ENCODE measurements at places on chromosomes 12 and 14.

DNA sequence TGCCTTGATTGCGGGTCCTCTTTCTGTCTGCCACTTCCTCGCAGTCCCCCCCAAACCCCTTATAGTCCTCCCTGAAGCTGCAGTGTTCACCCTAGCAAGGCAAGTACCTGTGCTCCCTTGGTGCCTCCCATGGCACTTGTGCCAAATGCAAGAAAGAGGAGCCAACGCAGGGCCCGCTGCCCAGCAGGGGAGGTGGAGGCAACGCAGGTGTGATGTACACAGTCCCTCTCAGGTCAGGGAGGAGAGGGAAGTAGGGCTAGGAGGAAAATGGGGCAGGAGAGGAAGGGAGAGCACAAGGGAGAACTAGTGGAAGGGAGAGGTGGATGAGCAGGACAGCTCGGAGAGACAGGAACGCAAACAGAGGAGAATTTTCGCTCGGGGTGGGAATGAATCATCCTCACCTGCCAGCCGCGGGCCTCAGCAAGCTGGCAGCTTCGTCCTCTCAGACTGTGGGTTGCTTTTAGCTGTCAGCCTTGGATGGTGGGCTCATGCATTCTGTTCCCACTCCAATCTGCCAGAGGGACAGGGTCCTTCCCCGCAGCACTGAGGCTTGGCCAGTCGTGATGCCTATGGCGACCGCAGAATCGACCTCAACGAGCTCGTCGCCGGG is 357.0 kb downstream of the CACNA1C start:
- no peak for DNase-seq

DNA sequence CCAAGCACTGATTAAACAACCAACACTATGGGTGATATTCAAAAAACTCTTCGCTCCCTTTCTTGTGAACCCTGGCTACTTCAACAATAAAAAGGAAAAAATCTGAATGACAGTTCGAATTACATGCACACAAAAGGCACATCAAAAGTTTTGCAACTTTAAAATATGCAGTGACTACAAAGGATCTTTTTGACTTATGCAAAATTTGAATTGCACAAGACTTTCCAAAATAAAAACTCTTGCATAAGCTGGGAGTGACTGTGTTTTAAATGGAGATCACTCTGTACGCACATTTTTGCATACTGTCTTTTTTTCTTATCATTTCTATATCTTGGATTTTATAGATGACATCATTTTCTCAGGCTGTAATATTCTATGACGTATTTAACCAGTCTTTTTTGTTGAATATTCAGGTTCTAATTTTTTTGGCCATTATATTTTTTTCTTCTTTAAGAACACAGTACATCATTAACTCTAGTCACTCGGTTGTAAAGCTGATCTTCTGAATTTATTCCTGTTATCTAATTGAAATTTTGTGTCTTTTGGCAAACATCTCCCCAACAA is 667.6 kb upstream of the TBX3 start:
- no peak for DNase-seq

DNA sequence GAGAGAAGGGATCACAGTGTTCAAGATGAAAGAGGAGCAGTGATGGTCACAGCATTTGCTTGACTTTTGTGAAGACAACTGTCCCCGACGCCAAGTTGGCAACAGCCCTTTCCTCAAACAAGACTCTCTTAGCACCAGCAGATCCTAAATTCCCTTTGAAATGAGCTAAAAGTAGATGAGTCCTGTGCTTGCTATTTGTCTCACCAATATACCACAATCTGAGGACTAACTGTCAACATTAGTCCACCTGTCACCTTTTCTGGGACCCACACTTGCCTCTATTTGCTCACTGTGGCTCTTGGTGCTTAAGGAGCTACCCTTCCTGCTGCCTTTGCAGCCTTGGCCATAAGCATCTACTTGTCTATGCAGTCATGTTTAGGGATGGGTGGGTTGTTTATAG is 47.4 kb upstream of the COL2A1 start:
- no peak for DNase-seq

GRCh38 chr12:121443911-121444841 is 44.3 kb downstream of the RNF34 start:
- DNase-seq, result no peak

- DNase-seq, result no peak
Measured at GRCh38 chr14:54177019-54177418, 219.8 kb upstream of the CDKN3 start.

DNA sequence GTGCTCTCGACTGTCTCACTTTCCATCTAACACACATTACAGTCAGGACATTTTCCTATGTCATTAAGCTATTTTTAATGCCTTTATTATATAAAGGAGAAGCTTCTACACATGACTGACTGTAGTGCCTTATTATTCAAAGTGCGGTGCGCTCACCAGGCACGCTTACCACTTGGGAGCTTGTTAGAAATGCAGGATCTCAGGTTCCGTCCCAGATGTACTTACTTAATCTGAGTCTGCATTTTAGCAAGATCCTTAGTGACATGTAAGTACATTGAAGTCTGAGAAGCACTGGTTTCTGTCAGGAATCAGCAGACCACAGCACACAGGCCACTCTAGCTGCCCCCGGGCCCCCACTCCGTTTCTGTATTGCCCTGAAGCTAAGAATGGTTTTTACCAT is 44.7 kb upstream of the MDM1 start:
- DNase-seq, result no peak

GRCh38 chr14:90578283-90578985 is 181.6 kb downstream of the CALM1 start:
- no peak for DNase-seq

GRCh38 chr14:52883658-52884057 is 67.2 kb downstream of the FERMT2 start:
- no peak for DNase-seq

- no peak for DNase-seq
Measured at GRCh38 chr12:84561351-84561750, 351.2 kb downstream of the SLC6A15 start.

- DNase-seq, result no peak
Measured at GRCh38 chr12:8648576-8649205, 13.9 kb downstream of the MFAP5 start.

DNA sequence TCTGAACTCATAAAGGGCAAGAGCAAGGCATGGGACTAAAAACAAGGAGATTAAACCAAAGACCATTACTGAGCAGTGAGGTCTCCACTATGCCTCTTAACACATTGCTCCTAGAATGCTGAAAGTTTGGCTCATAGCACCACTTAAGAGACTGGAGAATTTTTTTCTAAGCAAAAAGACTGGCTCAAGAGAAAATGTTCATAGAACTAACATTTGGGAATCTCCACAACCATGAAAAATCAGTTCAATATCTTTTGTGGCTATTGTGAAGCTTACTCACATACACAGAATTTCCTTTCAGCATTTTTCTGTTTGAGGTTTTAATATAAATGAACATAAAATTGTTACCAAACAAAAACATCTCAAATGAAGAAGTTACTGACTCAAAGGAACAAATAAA is 255.8 kb downstream of the CCDC91 start:
- no peak for DNase-seq

DNA sequence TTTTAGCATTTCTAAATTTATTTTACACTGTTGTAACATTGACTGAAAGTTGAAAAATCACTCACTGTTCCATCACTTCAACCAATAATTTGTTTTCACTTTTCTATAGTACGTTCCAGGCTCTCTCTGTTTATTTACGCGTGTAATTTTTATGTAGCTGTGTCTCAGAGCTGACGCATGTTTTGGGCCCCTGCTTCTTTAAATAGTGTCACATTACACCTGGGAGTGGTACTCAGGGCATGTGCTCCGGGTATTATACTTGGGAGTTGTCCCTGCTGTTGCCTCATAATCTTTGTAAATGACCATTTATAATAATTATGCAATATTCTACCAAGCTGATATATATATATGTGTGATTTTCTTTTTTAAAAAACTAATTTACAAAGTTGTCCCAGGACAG is 132.8 kb upstream of the CPM start:
- no peak for DNase-seq

DNA sequence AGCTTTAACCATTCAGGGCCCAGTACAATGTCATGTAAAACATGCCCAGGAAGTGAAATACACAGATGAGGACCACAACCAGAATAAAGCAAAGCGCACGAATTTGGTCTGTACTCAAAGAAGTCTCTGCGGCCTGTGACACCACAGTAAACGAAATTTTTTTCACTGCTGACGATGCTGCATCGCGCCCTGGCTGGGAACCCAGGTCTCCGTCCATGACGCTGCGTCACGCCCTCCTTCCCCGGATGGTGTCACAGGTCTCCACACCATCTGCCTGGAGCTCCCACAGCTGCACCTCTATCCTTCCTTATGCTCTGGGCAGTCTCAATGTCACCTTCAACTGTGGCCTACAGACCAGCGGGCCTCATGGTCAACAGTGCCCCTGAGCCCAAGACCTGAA is 17.8 kb downstream of the ANKLE2 start:
- DNase-seq, result no peak

GRCh38 chr14:34692348-34692747 is 22.0 kb downstream of the CFL2 start:
- DNase-seq, result no peak

DNA sequence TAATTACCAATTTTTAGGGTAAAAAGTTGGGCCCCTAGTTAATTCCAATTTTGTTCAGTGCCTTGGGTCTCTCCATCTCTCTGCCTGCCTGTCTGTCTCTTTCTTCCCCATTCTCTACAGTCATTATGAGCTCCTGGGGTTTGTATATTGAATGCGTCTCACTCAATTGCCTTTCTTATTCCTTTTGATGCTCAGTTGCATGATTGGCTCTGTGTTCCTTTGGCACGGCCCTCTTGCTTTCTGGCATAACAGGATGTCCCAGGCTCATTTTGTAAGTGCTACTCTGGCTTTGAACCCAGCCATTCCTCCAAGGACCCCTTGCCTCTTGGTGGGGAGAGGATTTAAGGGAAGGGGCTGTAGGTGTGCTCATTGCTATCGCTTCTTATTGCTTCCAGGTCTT is 35.6 kb downstream of the ZNF664 start:
- DNase-seq, result no peak

GRCh38 chr14:52690983-52691760 is 4.2 kb downstream of the ERO1A start:
- no peak for DNase-seq

DNA sequence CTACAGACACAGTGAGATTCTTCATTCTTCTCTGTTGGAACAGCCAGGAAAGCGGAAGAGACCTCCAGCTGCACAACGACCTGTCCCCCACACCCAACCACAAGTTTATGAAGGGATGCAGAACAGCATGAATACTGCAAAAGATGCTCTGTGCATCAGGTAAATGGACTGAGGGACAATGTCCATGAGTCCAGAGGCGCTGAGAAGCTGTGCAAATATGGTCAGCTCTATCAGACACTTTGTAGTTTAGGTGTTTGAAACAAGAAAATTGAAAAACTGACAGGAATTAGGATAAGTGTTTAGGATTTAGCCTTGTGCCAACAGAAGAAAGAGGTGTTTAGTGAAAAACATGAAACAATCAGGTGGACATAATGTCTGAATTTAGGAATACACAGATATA is 33.1 kb upstream of the PZP start:
- no peak for DNase-seq

- no peak for DNase-seq
Measured at GRCh38 chr12:117120787-117121186, 21.6 kb upstream of the TESC start.

GRCh38 chr12:88665071-88665470 is 84.8 kb upstream of the KITLG start:
- DNase-seq, result no peak

DNA sequence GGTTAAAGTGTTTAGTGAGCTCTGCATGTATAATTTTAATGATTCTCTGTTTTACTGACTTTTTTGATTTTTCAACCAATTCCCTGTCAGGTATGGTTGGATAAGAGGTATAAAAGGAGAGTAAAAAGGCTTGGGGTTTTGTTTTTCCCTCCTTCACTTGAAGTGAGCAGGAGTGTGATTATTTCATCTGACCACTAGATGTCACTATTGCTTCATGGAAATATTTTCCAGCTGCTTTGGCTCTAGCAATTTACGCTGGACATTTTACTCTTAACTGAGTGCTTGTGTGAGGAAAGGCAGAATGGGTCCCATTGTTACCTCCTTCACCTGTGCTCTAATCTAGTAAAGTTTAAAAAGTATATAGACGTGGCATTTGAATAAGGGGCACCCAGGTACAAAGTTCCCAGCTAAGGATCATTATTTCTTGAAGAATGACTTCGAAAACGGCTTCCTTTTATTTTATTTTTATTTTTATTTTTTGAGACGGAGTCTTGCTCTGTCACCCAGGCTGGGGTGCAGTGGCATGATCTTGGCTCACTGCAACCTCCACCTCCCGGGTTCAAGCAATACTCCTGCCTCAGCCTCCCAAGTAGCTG is 66.5 kb downstream of the TBC1D30 start:
- DNase-seq, result no peak

DNA sequence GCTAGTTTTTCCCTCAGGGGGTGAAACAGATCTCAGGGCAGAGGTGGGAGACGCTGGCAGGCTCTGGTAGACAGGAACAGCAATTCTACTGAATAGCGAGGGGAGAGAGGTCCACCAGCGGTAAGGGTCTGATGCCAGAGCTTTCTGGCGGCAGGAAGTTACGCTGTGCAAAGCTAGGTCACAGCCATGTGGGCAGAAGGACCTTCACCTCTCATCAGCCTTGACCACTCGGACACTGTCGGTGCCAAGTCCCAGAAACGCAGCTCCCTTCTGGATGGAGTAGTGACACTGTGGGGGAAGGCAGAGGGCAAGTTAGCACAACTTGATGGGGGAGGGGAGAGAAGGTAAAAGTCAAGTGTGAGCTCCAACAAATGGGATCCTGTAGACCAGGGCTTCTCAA is 10.3 kb upstream of the ZNF740 start:
- no peak for DNase-seq

GRCh38 chr12:64669270-64669842 is 59.1 kb downstream of the RASSF3 start:
- DNase-seq, result no peak

DNA sequence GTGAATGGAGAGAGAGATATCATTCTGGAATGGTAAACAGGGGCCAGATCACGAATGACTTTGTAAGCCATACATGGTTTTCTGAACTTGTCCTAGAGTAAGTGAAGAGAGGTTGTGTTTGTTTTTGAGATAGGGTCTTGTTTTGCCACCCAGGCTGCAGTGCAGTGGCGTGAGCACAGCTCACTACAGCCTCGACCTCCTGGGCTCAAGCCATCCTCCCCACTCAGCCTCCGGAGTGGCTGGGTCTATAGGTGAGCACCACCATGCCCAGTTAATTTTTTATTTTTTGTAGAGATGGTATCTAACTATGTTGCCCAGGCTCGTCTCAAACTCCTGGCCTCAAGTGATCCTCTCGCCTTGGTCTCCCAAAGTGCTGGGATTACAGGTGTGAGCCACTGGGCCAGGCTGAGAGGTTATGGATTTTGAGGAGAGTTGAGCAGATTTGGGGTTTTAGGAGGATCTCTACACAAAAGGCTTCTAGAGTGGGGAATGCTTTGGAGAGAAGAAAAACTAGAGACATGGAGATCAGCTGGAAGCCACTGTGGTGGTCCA is 19.7 kb upstream of the GPRC5A start:
- DNase-seq, result no peak
